ENCODE measurements at places on chromosomes 4 and X.

GRCh38 chr4:10762561-10762960, 78.0 kb upstream of the CLNK start:
- peak; percentile 98 for DNase-seq

DNA sequence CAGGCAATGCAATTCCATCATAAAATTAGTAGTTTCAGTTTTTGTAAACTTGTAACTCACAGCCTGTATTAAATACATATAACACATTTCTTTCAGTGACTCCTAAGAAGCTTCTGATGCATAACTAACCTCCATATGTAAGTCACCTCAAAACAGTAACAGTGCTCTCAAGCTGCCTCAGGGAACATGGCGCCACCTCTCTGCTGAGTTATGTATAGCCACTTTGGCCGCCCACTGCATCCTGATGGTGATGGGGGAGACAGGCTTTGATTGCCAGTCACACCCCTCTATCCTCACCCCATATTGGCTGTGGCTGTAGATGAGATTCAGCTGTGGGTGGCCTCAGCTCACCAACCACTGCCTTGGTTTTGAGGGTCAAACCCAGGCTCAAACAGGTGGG, 54.3 kb downstream of the LRBA start:
- DNase-seq: no peak

- DNase-seq: no peak
Observed at GRCh38 chr4:55633903-55634302, 2.2 kb downstream of the NMU start.

GRCh38 chr4:184826691-184827270, 1.0 kb upstream of the ACSL1 start:
- DNase-seq: no peak

DNA sequence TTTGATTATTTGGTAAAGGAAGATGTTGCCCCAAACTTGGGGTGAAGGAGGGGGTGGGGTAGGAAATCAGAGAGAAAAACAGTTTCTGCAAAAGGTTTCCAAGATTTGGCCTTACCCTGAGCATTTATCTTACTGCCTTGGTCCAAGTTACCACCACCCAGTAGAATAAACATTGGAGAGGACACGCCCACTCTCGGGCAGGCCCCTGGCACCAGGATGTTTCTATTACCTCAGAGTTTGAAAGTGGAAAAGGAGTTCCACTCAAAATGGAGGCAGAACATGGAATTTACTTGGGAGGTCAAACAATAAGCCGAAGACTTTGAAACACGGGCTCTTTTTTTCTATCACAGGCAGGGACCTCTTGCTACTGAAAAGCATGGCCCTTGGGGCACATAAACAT, 113.7 kb downstream of the CHRNA9 start:
- DNase-seq: no peak

DNA sequence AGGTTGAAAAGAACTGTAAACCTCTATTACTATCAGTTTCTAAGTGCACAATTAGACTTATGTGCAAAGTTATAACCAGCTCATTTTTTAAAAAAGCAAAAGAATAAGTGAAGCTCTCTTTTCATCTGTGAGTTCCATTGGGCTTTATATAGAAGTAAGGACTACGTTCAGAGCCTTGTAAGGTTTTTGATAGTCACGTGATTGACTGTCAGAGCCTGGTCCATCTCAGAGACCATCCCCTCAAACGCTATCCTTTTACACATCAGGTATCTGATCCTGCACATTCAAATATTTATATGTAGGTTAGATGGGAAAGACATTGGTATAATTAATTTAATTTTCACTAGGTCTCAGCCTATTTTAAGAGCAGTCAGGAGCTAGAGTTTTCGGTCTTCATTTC, 279.3 kb downstream of the INPP4B start:
- no peak for DNase-seq

- DNase-seq: peak; percentile 69
Observed at GRCh38 chr4:185203486-185204237, at the start of gene CFAP97. TSS of gene CFAP97 (minus strand) at chr4:185204000. CDS start at chr4:185191196, 12,804 bp downstream.

DNA sequence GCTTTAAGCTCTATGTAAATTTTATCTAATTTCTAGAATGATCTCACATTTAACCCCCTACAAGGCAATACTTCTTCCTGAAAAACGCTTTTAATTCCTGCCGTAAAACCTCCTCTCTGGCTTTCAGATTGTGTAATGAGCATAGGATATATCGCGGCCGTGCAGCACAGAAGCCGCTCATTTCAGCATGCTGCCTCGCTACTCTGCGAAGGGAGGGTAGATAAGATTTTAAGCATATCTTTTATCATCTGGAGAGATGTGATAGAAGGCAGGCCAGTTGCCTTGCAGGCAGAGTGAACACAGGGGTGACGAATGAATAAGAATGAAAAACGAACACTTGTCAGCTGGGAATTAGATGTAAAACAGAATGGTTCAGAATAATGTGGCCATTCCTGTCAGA, 265.5 kb downstream of the UNC5C start:
- DNase-seq: no peak
